T-helper 9 cell (primary cell): ENCODE measurements at places on chromosomes 3 and 15.

DNA sequence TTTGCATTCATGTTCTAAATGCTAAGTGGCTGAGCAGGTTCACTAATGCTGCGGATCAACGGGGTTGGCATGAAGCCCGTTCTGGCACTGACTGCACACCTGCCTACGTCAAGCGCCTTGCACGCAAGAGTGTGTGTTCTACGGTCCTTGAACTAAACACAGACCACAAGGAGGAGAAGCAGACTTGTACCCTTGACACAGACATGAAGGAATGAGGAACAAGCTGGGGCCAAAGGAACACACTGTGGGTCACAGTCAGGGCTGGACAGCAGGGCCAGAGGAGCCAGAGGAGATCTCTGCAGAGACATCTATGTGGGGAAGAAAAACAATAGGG is 48.0 kb upstream of the LDHAL6B start:
- no peak for DNase-seq

GRCh38 chr3:70855149-70855548 is 542.7 kb upstream of the MDFIC2 start:
- DNase-seq, result no peak

DNA sequence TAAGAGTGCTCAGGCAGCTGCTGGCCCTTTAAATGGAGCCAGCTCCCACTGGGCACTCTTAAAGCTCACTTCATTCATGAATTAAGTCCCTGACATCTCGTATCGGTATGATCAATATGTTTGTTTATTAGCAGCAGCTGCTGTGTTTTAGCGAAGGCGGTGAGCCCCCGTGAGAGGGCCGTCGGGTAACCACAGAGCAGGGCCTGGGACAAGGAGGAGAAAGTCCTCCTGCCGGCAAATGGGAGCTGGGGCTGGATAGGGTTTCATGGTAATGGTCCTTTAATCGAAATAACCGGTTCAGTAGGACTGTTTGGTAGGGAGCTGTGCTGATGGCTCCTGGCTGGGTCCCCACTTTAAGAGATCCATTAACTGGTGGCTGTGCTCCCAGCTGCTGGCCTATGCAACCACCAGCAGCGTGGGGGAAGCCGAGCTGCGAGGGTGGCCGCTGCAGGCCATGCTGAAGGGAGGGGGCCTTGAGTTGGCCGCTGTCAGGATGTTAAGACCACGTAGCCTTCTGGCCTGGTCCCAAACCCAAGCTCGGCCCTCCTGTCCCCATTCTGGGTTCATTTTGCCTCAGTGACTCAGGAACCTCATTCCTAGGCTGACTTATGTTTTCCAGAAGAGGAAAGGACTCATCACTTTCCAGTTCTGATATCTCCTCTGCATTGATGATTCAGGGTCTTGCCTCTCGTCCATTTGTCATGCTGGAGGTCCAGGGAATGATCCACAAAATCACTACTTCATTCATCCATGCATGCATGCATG is 67.6 kb upstream of the NTRK3 start:
- no peak for DNase-seq

- no peak for DNase-seq
Measured at GRCh38 chr3:29932696-29933325, 651.9 kb downstream of the RBMS3 start.

- DNase-seq, result no peak
Measured at GRCh38 chr15:85149465-85150129, 167.9 kb downstream of the PDE8A start.

GRCh38 chr3:192929146-192929545 is 11.5 kb upstream of the MB21D2 start:
- DNase-seq, result no peak

GRCh38 chr3:49133226-49133951 is 539 bp upstream of the LAMB2 start:
- no peak for DNase-seq

DNA sequence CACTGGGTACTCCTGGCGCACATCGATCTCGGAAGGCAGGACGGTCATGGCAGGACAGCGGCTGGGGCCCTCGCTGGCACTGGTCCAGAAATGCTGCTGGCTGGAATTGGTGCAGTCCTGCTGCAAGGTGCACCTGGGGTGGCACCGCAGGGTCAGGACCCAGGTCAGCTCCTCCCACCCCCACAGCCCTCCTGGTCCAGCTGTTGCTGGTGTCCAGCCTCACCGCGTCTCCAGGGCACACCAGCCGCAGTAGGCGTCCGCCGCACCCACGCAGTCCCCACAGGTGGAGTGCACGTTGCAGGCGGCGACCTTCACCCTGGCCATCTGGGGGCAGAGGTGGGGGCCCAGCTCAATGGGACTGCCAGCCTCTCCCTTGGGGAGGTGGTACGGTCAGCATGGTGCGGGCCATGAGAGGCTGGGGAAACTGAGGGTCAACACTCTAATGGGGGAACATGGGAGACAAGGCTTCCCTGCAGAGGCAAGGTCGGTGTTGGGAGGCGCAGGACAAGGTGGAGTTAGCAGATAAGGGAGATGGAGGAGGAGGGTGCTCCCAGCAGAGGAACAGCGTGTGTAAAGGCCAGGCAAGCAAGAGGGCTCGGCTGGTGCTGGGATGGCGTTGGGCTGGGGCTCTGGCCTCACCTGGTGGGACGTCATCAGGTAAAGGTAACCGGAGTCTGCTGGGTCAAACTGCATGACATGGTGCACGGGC is 20.4 kb downstream of the PLXND1 start:
- DNase-seq, result no peak

GRCh38 chr3:74041068-74041675 is 416.4 kb upstream of the PDZRN3 start:
- no peak for DNase-seq

- no peak for DNase-seq
Measured at GRCh38 chr3:112582244-112582874, 20.5 kb downstream of the SLC35A5 start.

- DNase-seq, result no peak
Measured at GRCh38 chr15:52224211-52224610, 33.0 kb upstream of the GNB5 start.

DNA sequence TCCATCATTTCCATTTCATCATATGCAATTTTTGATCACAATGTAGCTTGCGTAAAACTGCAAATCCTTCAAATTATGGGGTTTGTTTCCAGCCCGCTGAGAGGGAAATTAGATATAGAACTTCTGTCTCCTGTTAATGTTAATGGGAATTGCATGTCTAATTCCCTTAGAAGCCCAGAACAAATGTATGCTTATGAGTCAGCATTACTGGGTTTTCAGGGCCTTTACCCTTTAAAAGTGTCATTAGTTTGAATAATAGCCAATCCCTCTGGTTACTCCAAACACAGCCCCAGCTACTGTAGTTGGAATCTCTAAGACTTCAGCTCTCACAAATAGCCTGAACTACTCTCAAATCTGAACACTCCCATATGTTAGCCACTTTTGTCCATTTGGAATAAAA is 439.4 kb downstream of the C3orf38 start:
- DNase-seq, result no peak

DNA sequence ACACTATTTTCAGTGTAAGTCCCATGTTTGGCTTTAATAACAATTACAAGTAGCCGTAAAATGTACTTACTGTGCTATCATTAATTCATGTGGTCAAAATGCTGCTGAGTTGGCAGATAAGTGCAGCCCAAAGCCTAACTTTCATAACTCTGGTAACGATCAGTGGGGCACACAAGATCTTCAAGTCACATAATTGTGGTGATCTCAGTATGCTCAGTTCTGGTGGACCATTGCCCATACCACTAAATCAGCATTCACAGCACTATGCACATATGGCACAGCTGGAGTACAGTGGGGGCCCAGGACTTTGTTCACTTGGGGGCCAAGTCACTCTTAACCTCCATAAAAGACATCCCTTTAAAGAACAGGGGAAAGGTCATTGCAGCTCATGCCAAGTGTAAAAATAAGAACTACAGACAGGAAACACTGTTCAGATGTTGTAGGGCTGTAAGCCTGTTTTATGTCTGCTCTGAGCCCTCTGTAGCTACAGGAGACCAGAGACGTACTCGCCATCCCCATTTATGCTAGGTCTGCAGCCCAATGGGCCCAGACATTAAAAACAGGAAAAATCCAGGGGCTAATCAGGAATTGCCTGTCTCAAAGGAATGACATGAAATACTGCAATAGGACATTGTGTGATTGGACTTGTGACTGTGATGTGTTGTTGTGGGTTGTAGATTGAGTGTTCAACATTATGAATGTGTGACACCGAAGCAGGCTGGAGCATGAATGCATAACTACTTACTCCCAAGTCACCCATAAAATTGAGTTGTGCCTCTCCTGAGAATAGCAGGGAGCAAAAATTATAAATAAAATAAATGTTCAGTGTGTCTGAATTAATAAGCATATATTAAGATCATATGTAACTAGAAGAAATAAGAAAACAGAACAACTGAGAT is 282.5 kb upstream of the EPHA3 start:
- DNase-seq, result no peak

GRCh38 chr15:75508840-75509532 is 57.5 kb upstream of the SIN3A start:
- no peak for DNase-seq

DNA sequence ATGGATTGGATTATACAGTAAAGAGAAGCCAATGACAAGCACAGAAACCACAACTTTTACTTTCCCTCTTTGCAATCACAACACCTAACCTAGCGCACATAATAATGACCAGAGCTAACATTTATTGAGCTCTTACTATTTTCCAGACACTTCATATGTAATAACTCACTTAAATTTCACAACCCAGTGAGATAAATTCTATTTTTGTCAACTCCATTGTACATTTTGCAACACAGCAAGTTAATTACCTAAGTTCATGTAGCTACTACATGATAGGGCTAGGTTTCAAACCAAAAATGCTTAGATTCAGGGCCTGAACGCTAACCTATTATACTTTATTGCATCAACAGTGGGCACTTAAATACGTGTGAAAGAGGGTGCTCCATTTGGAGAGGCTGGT is 89.5 kb downstream of the GADL1 start:
- no peak for DNase-seq

- DNase-seq, result no peak
Measured at GRCh38 chr3:171334465-171334811, 125.8 kb downstream of the TNIK start.

DNA sequence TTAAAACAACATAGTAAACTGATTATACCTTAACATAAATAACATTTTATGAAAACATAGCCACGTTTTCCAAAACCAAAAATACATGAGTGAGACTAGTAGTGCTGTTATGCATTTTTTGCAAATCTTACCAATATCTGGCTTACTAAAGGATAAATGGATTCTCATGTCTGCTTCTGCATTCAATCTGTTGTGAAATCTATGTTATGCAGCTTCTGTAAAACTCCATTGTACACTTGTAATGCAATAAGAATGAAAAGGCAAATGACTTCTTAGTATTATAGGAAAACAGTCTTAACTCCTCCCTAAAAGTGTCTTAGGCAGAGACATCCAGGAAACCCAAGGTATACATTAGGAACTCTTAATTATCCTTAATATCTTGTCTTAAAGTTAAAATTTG is 330.9 kb upstream of the THBS1 start:
- DNase-seq, result no peak

DNA sequence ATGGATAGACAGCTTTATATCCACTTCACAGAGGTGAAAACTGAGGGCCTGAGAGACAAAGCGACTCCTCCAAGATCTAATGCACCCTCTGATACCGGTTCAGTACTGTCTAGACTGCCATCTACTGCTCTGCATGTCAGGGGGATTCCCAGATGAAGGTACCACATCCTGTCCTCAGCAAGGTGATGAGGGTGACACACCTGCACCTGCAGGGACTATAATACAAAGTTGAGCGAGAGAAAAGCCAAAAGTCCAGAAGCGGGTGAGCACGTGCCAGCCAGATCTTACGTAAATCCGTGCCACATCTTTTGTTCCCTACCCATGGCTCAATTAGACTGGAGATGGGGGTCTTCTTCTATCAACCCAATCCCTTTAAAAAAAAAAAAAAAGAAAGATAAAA is 32.4 kb upstream of the HES1 start:
- DNase-seq, result no peak

DNA sequence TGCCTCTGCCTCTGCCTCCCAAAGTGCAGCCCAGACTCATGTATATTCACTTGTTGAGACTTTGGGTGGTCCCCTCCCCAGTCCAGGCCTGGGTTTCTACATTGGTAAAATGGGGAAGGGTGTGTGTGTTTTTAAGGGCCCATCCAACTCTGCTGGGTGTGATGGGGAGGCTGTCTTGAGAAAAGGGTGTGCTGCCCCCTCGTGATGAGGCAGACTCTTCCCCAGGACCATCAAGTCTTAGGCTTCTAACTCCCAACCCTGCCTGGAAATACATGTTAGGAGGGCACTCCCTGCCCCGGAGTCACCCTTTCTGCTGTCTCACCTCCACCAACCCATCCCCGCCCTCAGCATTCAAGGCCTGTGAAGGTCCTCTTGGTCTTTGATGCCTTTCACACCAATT is 4.4 kb upstream of the PTPN23 start:
- no peak for DNase-seq

DNA sequence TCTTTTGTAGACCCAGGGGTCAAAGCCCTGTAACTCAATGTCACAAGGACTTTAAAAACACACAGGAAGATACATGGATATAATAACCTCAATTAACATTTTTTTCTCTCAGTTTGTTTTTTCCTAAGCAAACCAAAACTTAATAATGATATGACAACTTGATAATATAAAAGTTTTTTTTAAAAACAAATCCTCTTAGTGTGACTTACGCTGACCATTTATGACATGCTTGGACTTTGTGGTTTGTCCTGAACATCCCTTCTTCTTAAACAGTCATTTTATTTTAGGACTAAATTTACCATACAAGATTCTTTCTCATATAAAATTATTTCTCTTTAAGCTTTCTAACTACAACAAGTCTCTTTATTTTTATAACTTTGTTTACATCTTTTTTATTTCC is 25.4 kb upstream of the FAM3D start:
- DNase-seq, result no peak

GRCh38 chr3:142931222-142931621 is 32.3 kb downstream of the PAQR9 start:
- no peak for DNase-seq

DNA sequence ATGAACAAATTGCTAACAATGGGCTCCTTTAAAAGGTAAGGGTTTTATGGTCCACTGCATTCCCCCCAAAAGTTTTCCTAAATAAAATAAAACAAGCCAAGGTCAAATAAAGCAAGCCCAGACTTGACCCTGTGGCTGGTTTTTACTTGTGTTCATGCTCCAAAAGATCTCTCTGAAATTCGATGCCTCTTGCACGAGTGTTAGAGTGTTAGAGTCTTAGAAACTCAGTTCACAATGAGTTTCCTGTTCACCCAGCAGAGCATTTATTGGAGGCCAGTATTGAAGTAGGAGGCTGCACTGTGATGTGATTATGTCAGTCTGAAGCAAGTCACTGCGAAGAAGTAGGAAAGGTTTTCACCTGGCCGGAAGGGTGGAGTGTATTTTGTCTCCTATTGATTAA is 59.9 kb upstream of the LRTM1 start:
- DNase-seq, result no peak
